ENCODE measurements at places on chromosomes 4 and X.
A peak's percentile ranks its signal among the peaks of the same experiment; 100 is the strongest.

DNA sequence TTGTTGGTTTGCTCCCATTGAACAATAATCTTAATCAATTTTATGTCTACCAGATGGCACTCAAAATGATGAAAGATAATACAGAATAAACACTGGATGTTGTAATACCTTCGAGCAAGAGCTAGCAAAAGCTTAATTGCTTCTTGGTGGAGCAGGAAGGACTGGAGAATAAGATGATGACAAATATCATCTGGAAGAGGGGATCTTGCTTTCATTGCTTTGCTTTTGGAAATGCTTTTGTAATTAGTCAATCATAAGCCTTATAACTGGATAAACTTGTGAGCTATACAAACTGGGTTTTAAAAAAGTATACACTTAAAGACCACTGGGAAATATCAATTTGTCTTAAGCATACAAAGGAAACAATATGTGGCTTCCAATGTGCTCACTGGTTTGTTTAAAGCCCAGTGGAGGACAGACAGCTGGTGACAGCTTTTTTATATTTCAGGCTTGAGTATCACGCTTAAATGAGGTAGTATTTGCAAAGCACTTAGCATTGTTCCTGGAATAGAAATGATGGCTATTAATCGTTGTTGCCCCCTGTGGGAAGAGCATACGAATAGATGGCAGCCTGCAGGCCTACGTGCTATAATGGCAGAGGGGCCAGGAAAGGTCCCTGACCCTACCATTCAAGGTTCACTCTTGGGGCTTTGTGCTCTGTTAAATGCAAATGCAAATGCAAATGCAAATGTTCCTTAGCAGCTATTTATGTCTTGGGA is 61.2 kb downstream of the TMEM150C start:
- DNase-seq: no peak

GRCh38 chrX:43405191-43405590 is 250.9 kb upstream of the MAOA start:
- DNase-seq: no peak

GRCh38 chr4:181684310-181684709 is 558.9 kb upstream of the TENM3 start:
- DNase-seq: no peak

DNA sequence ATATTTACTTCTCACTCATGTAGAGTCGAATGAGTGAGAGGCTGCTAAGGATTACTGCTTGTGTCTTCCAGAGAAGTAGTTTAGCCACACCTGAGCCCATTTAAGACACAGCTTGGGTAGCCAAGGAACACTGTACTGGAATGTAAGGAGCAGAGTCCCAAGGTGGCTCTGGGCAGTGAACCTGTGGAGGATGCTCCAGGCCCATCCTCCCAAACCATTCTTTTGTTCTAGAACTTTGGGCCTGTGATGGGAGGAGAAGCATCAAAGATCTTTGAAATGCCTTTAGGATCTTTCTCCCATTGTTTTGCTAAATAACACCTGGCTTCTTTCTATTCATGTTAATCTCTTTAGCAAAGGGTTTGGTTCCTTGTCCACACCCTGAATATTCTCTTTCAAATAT is 162.2 kb downstream of the KLHL4 start:
- no peak for DNase-seq

- peak; percentile 21 for DNase-seq
These were observed 210.0 kb downstream of the SOWAHB start for GRCh38 chr4:76687746-76688448.

- no peak for DNase-seq
These were observed 1291.0 kb downstream of the ARAP2 start for GRCh38 chr4:34953145-34953799.

GRCh38 chrX:150599226-150599625 is 30.8 kb downstream of the MTM1 start:
- DNase-seq: no peak

- no peak for DNase-seq
These were observed 44.9 kb downstream of the TMEM131L start for GRCh38 chr4:153511104-153511503.

GRCh38 chr4:8318509-8318908 is 49.0 kb downstream of the HTRA3 start:
- DNase-seq: no peak

DNA sequence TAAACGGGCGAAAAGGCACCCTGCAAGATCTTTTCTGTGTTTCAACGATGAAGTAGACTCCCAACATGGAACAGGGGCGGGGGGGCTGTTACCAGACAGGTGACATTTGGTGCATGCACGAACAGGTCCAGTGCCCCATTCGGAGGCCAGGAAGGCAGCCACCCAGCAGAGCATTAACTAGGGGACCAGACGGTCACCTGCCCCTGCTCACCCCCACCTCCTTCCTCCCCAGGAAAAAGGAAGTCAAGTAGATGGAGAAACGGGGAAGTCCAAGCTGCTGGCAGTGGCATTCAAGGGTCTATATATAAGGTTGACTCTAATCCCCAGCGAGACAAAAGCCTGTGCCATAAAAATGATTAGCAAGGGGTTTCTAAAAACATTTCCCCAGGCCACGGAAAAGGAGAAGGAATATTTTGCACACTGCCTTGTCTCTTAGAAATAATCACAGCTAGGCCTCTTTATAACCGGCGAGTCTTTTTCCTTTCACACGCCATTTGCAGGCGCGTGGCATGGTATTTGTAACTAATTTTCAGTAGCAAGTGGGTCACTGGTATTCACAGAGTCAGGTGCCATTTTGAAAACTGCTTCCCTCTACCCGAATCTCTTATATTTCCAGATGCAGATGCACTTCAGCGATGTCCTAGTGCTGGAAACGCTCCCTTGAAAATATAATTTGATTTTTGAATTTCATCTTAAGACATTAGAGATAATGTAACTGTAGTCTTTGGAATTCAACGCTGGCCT is 1.2 kb upstream of the TMSB4X start:
- no peak for DNase-seq

GRCh38 chr4:140816806-140817510 is 60.8 kb upstream of the TBC1D9 start:
- no peak for DNase-seq

GRCh38 chrX:101081231-101081630 is 2.6 kb downstream of the TMEM35A start:
- no peak for DNase-seq

- DNase-seq: no peak
These were observed 1.8 kb upstream of the DOCK11 start for GRCh38 chrX:118493653-118494297.

DNA sequence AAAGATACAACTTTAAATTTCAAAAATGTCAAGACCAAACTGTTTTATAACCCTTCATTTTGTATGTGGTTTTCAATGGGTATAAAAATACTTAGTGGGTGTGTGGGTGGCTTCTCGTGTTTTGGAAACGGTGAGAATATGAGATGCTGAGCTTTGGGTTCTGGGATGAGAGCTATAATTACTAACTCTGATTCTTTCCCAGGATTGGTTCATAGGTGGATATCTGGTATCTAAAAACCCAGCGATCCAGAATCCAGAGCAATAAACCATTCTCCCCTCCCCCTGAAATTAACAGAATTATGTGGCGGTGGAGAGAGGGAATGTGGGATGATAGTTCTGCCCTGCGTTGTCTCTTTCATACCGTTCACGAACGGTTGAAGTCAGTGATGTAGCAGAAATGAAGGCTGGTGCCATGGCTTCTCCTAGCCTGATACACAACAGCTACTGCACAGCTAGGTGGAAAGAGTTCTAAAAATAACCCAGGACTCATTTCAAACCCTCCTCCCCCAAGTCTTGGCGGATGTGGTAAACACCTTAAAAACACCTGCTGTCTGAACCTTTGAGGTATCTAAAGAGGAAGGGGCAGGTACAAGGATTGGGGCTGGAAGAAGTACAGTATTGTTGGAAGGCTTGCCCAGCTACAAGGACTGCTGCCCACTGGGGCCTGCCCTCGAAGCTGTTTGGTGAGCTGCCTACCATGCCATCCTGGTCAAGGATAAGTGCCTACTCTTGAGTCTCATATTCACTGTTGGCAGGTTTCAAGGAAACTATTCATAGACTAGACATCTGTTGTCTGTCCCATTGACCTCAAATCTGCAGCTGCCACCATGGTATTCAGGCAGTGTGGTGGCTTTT is 44.5 kb downstream of the SEPTIN11 start:
- DNase-seq: no peak

DNA sequence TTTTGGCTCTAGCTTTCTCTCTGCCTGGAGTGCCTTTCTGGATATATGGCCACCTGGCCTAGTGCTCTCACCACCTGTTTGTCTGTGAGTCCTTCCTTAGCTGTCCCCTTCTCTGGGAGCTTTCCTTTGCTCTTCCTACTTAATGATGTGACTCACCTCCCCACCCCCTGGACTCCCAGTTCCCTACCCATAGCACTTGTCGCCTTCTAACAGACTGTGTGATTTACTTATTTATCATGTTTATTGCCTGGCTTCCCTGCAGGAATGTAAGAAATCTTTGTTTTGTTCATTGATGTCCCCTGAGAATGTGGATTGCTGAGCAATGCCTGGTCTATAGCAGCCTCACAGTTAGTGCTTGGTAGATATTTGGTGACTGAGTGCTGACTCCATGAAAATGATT is 18.9 kb downstream of the ADD1 start:
- no peak for DNase-seq

GRCh38 chrX:133610056-133610455 is 194.8 kb upstream of the GPC4 start:
- DNase-seq: no peak

DNA sequence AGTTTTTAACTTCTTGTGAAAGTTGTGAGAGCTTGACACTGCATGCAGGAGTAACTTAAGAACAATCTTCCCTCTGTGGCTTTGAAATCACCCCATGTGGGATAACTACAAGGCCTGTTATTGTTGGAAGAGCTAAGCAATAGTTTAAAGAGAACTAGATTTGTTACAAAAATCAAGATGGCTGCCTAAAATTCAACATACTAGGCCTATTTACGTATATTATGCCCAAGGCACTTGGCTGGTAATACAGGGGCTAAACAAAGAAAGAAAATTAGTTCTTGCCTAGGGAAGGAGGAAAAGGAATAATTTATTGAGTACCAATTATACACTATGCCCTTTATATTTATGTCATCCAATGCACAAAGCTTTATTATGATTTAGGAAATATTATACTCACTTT is 36.1 kb downstream of the DMD start:
- no peak for DNase-seq

DNA sequence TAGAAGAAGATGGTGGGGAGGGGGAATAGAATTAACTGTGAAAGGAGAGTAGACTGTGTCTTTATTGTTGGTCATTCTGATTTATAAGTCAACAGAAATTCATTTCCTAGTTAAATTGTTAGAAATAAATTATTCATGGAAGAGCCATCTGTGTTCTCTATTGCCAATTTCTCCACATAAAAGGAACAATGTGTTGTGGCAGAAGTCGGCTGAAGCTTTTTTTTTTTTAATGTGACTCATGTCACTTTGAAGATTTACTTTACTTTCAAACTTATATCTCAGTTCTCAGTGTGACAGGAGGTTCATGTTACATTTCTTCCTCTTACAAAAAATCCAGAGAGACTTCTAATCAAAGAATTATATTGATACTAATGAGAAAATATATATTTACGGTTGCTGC is 60.5 kb downstream of the CPE start:
- DNase-seq: no peak

DNA sequence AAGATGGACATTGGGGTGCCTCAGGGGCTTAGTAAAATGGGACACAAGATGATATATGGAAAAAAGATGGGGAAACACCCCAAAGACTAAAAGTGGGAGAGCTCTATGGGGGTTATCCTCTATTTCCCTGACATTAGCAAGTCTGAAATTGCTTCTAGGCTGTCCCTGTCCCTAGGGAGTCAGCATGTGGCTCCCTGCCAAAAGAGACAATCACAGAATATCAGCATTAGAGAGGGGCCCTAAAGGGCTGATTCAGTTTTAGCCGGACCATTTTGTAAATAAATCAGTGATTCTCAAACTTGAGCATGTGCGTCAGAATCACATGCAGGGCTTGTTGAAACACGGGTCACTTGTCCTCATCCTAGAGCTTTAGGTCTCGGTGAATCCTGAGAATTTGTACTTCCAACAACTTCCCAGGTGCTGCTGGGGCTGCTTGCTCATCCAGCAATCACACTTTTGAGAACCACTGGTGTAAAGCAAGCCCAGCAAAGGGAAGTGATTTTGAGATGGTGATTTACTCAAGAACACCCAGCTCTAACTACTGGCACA is 165.3 kb upstream of the DGKK start:
- no peak for DNase-seq

GRCh38 chr4:81143183-81143582 is 71.8 kb downstream of the PRKG2 start:
- DNase-seq: no peak

GRCh38 chr4:11073621-11074051 is 355.1 kb downstream of the HS3ST1 start:
- DNase-seq: no peak

DNA sequence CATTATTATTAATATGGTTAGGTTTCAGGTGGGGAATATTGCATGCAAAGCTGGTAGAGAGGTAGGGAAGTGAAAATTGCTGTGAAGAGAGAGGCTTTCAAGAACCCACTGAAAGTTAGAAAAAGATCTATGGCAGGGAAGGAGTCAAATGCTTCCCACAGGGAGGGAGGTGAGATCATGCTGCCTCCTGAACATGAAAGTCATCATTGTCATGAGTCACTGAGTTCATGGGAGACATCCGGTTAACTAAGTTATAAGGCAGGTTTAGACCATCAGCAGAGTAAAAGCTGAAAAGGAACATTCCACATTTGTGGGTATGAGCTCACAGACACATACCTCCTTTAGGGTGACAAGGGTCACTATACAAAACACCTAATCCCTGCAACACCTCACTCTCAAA is 16.2 kb downstream of the GATB start:
- no peak for DNase-seq

- DNase-seq: no peak
These were observed 8.1 kb upstream of the TBC1D25 start for GRCh38 chrX:48531358-48531959.
